ENCODE measurements at places on chromosomes 6 and 20. TPM values are rescaled to one million over a fixed set of nuclear protein-coding genes. Genes with fewer than 3 reads are reported as not detected.

The MEP1A gene
- not detected for total RNA-seq

The PEX6 gene
- total RNA-seq: 27.5 TPM

The NRSN1 gene
- total RNA-seq: not detected

The CFB gene
- 4.1 TPM for total RNA-seq

The OPRL1 gene
- 0.67 TPM for total RNA-seq

The TCF15 gene
- total RNA-seq: not detected

The NELFE gene
- 114 TPM for total RNA-seq

The RHAG gene
- total RNA-seq: not detected

The PTPRK gene
- 44.1 TPM for total RNA-seq

The SASH1 gene
- total RNA-seq: 48.2 TPM

The ASIP gene
- not detected for total RNA-seq

The CST5 gene
- total RNA-seq: not detected

The USP49 gene
- total RNA-seq: 2.8 TPM

The PANK2 gene
- 63.6 TPM for total RNA-seq

The HLA-DQB2 gene
- not detected for total RNA-seq

The GLP1R gene
- not detected for total RNA-seq

The SIRPB1 gene
- total RNA-seq: 2.5 TPM

The CALHM6 gene
- 0.34 TPM for total RNA-seq

Data from melanocyte of skin (primary cell).